ENCODE measurements at places on chromosomes 1 and 21. TPM values are rescaled to one million over a fixed set of nuclear protein-coding genes. Genes with fewer than 3 reads are reported as not detected.
A peak's percentile ranks its signal among the peaks of the same experiment; 100 is the strongest.

Gene SPRR5
- not detected for total RNA-seq

Gene NEGR1
- 0.05 TPM for total RNA-seq

Gene SPSB1
- 10.8 TPM for total RNA-seq

Gene ANGPTL1
- total RNA-seq: 0.34 TPM

Gene OR2L13
- total RNA-seq: not detected

Gene DIO1
- not detected for total RNA-seq

Gene HMCN1
- total RNA-seq: 0.59 TPM

Gene SERBP1
- total RNA-seq: 325 TPM

Gene LCE1C
- not detected for total RNA-seq

Gene AVPR1B
- not detected for total RNA-seq

DNA sequence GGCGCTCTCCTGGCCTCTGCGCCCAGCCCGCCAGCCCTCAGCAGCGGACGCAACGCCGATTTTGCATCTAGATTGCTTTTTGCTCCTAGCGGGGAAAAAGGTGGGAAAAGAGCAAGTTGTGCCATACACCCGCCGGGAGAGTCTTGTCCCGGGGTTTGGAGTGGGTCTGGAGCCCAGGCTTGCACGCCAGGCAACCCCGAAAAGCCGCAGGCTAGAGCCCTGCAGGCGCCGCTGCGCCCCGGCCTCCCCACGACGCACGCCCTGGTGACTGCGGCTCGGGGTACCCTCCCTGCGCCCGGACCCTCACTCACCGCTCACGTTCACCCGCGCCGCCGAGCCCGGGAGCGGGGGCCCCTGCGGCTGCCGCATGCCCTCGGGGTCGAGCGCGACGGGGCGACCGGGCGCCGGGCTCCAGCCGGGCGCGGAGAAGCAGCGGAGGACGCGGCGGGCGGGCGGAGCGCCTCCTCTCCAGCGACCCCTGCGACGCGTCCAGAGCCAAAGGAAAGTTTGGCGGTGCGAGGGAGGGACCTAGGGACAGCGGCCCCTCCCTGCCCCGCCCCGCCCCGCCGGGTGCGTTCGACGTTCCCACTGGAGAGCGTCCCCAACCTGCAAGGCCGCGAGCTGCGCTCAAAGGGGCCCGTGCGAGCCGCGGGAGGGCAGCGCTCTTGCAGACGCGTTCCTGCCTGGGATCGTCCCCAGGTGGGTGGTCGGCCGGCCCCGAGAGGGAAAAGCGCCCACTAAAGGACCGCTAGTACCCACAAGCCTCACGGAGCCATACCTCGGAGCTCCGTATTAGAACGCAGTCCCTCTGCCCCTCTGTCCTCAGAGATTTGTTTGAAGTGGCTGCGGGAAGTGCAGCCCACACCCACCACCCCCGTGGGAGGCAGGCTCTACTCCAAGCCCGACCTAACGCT, at the start of gene LPAR3:
TSS of gene LPAR3 (minus strand) at position 502 of the 914 bp plus-strand sequence. CDS start 27,086 bp downstream, outside the sequence.
- H3K36me3 ChIP-seq: peaks cover 11% of the 10 kb centered on the region
- H3K27me3 ChIP-seq: no peaks in the 10 kb centered on the region
- peak within 1 kb of the TSS; percentile 81 for H3K4me3 ChIP-seq
- peak; percentile 71 for DNase-seq
- H3K27ac ChIP-seq: peak within 1 kb of the TSS; percentile 67

- H3K4me1 ChIP-seq: no peaks in the 10 kb centered on the region
- H3K27me3 ChIP-seq: no peaks in the 10 kb centered on the region
- H3K4me3 ChIP-seq: no peak overlapping the region
- no peak for DNase-seq
These were observed 94.6 kb downstream of the FGGY start for GRCh38 chr1:59391212-59392179.

DNA sequence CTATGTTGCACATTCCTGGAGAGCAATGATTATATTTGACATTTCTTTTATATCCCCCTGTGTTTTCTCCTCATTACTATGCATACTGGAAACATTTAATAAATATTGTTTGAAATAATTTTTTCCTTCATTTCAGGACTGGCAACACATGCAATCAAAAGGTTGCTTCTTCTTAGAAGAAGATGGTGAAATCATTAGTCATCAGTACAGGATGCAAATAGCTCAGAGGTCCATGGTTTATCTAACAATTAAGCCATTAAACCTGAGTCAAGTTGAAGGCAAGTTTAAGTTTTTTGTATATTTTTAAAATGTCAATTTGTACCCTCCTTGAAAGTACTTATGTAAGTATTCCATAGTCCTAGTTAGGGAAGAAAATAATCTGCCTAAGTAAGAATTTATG, 22.5 kb downstream of the EFCAB7 start:
- H3K4me1 ChIP-seq: no peaks in the 10 kb centered on the region
- DNase-seq: no peak
- H3K36me3 ChIP-seq: no peaks in the 10 kb centered on the region
- no peak overlapping the region for H3K4me3 ChIP-seq
- H3K27ac ChIP-seq: no peak overlapping the region

DNA sequence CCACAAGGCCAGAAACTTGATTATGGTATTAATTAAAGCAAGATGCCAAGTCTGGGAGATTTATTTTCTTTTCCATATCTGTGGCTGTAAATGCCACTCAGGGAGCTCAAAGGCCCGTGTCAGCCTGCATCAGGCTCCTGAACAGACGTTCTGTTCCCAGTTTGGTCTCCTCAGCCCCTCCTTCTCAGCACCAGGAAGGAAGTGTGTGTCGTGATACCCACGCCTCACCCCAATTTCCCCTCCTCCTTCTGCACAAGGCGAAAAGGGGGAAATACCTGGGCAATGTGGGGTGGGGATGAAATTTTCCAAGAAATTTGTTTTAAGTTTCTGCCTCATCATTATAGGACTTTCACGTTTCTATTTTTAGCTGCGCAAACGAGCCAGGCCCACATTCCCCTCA, 112.0 kb downstream of the SYF2 start:
- H3K36me3 ChIP-seq: no peaks in the 10 kb centered on the region
- DNase-seq: no peak
- no peak overlapping the region for H3K27ac ChIP-seq
- H3K4me3 ChIP-seq: no peak overlapping the region

GRCh38 chr1:81844477-81844876, 43.7 kb downstream of the ADGRL2 start:
- H3K27ac ChIP-seq: no peak overlapping the region
- H3K36me3 ChIP-seq: no peaks in the 10 kb centered on the region
- no peak overlapping the region for H3K4me3 ChIP-seq
- H3K4me1 ChIP-seq: no peaks in the 10 kb centered on the region
- H3K27me3 ChIP-seq: 0 out of 2 replicates have a peak, but pooled peaks cover 6% of the 10 kb centered on the region

GRCh38 chr21:44263221-44263760, 1.6 kb upstream of the DNMT3L start:
- no peaks in the 10 kb centered on the region for H3K27me3 ChIP-seq
- no peak overlapping the region for H3K4me3 ChIP-seq
- no peaks in the 10 kb centered on the region for H3K36me3 ChIP-seq
- no peaks in the 10 kb centered on the region for H3K4me1 ChIP-seq

DNA sequence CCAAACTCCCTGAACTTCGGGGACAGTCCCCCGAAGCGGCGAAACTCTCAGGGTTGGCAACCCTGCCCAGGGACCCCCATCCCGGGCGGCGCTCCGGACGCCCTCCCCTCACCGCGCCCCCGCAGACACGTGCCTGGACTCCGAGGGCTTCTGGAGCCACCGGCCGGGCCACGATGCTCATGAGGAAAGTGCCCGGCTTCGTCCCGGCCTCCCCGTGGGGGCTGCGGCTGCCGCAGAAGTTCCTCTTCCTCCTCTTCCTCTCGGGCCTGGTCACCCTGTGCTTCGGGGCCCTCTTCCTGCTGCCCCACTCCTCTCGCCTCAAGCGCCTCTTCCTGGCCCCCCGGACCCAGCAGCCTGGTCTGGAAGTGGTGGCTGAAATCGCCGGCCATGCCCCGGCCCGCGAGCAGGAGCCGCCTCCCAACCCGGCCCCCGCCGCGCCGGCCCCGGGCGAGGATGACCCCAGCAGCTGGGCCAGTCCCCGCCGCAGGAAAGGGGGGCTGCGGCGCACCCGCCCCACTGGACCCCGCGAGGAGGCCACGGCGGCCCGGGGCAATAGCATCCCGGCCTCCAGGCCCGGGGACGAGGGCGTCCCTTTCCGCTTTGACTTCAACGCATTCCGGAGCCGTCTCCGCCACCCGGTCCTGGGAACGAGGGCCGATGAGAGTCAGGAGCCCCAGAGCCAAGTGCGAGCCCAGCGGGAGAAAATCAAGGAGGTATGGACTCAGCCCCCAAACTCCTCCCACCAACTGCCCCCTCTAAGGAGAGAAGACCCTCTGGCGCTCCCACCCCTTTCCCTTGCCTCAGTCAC, 1.2 kb downstream of the MAN1C1 start:
- no peak overlapping the region for H3K27ac ChIP-seq
- no peak overlapping the region for H3K4me3 ChIP-seq
- DNase-seq: no peak

DNA sequence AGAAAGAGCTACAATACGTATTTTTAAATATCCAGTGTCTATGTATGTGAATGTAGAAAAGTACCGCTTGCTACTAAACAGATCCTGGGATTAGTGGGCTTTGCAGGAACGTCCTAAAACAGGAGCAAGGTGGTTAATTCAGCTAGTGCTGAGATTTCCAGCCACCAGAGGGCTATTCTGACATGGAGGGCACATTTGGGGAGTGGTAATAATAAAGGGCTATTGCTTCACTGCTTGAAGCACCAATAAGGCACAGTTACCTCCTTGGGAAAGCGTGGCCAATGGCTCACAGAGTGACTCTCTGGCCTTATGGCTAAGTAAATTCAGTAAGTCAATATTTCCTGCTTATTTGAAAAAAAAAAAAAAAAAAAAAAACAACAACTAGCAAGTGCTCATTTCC, 152.4 kb downstream of the GABPA start:
- H3K4me3 ChIP-seq: no peak overlapping the region
- H3K27ac ChIP-seq: no peak overlapping the region
- H3K27me3 ChIP-seq: no peaks in the 10 kb centered on the region
- DNase-seq: no peak
- H3K4me1 ChIP-seq: no peaks in the 10 kb centered on the region
- H3K36me3 ChIP-seq: peaks cover 6% of the 10 kb centered on the region

GRCh38 chr1:173015629-173016028, 35.1 kb downstream of the TNFSF18 start:
- H3K27ac ChIP-seq: no peak overlapping the region
- H3K4me1 ChIP-seq: no peaks in the 10 kb centered on the region
- H3K27me3 ChIP-seq: no peaks in the 10 kb centered on the region
- H3K4me3 ChIP-seq: no peak overlapping the region
- no peaks in the 10 kb centered on the region for H3K36me3 ChIP-seq
- DNase-seq: no peak

- H3K4me3 ChIP-seq: no peak overlapping the region
- no peaks in the 10 kb centered on the region for H3K4me1 ChIP-seq
- peak; percentile 57 for DNase-seq
These were observed 78.6 kb upstream of the SOD1 start for GRCh38 chr21:31580866-31581276.

GRCh38 chr1:64470665-64471217, 812 bp downstream of the CACHD1 start:
- peaks cover 19% of the 10 kb centered on the region for H3K4me1 ChIP-seq
- peak overlapping the region; percentile 72 for H3K27ac ChIP-seq
- H3K4me3 ChIP-seq: peak overlapping the region; percentile 78
- no peaks in the 10 kb centered on the region for H3K27me3 ChIP-seq

DNA sequence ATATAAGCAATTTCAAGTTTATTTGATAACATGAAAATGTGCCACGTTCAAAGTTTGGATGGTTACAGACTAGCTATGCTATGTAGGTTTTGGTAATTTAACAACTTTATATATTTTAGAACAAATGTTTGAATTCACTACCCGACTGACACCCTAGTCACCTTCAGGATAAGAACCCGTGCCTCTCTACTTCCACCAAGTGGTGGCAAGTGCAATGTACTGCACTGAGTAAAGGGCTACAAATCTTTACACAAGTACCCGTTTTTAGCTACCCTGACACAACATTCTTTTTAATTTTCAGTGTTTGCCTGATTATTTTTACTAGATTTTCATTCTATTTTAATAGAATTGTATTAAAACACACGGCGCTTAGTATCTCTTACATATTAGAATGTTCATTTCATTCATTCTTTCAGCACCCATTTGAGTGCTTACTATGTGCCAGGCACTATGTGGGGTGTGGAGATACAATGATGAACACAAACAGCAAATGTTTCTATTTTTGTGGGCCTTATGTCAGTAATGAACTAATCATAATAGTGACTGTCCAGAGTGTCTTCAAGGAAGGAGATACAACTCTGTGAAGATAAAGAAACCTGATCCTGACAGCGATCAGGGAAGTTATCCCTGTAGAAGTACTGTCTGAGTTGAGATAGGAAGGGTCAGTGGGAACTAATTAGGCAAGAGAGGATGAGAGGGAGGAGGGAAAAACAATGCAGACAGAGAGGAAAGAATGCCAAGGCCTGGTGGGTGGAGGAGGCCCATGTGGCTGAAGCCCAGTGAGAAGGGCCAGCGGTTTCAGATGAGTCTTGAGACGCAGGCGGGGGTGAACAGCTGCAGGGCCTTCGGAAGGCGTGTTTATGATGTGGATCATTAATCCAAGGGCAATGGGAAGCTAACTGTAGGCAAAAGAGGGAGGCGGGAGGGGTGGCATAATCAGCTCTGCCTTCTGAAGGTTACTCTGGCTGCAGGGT, 3.8 kb downstream of the LCA5L start:
- no peaks in the 10 kb centered on the region for H3K27me3 ChIP-seq
- H3K36me3 ChIP-seq: no peaks in the 10 kb centered on the region
- H3K4me3 ChIP-seq: no peak overlapping the region
- H3K27ac ChIP-seq: no peak overlapping the region
- DNase-seq: peak; percentile 45

DNA sequence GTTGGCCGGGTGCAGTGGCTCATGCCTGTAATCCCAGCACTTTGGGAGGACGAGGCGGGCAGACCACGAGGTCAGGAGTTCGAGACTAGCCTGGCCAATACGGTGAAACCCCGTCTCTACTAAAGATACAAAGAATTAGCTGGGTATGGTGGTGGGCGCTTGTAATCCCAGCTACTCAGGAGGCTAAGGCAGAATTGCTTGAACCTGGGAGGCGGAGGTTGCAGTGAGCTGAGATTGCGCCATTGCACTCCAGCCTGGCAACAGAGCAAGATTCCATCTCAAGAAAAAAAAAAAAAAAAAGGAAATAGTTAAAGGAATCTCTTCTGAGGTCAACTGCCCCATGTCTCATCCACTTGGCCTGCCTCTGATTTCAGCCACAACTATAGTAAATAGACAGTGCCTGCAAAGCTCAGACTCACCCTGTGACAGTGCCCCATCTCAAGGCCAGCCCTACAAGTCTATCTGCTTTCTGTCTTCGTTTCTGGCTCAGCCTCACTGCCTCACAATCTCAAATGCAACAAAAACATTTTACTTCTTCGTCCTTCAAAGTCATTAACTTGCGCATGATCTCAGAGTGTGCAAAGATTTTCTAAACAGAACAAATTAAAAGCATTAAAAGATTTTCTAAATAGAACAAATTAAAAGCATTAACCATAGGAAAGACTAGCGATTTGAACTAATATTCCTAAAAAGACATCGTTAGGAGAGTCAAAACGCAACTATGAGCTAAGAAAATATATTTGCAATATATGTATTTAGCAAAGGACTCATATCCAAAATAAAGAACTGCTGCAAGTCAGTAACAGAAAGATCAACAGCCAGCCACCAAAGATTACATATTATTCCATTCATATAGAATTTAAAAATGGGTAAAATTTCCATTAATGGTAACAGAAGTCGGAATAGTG, 65.0 kb upstream of the PRDX6 start:
- no peaks in the 10 kb centered on the region for H3K36me3 ChIP-seq
- H3K4me3 ChIP-seq: no peak overlapping the region
- no peaks in the 10 kb centered on the region for H3K4me1 ChIP-seq
- no peak for DNase-seq
- no peak overlapping the region for H3K27ac ChIP-seq
